ENCODE measurements at places on chromosomes 1 and 21.

GRCh38 chr1:74613894-74614293, 59.7 kb downstream of the ERICH3 start:
- DNase-seq, result no peak

DNA sequence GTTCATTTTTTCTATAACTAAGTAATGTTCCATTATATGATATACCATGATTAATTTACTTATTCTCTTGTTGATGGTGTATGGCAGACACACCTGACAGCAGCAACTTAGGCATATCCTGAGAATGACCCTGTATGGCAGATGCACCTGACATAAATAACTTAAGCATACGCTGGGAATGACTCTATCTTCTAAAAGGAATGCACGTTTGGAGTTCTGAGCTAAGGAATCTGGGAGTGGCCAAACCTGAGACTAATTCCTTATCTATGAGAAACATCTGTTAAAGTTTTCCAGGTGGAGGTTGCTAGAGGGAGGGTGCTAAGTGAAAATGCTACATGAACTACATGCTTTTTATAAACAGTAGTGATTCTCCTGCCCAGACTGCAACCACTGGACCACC, 96.7 kb upstream of the RGS18 start:
- no peak for DNase-seq

- no peak for DNase-seq
Observed at GRCh38 chr1:25621876-25622275, 5.3 kb downstream of the MAN1C1 start.

DNA sequence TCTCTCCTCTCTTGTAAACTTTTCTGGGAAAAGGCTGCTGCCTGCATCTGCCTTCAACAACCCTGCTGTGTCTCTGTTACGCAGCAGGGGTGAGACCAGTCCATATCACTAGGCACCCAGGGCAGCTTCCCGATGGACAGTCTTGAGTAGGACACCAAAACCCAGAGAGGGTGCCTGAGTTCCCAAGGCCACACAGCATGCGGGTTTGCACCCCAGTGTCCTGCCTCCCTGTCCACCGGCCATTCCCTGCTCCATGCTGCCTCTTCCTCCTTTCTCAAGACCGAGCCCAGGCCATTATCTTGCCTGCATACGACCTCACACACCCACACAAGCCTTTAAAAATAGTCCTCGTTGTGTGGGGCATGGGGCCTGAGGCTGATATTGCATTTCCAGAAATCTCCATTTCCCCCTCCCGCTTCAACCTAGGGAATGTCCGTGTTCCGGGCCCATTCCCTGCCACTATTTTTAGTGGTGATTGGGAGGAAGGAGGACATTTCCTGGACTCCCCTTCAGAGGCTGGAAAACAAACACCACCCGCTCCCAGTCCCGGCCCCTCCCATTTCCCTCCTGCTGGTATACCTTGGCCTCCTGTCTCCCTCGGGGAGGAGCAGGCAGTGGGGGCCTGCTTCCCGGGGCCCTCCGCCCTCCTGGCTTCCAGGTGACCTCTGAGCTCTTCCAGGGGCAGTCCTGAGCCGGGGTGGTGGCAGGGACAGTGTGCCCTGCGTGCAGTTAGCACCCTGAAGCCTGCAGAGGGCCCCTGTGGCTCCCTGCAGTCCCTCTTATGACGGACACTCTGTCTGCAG, 132.4 kb upstream of the TMEM51 start:
- no peak for DNase-seq

DNA sequence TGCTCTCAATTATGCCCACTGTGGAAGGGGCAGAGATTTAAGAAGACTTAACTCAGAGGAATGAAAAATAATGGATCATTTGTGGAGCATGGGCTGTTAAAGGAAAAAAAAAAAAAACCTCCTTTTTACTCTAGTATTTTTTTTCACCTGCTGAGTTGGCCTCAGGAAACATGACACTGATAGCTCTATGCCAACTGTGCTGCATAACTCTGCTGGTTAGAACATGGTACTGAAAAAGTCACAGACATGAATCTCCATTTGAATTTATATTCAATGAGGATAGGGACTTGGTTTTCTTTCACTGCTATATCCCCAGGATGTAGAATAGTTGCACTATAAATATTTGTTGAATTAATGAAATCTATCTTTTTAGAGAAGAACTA, 86.1 kb upstream of the KIAA0040 start:
- DNase-seq, result no peak

- no peak for DNase-seq
Observed at GRCh38 chr1:204126386-204126785, 25.5 kb downstream of the ETNK2 start.

- DNase-seq, result no peak
Observed at GRCh38 chr1:39757501-39757900, 13.6 kb downstream of the OXCT2 start.

DNA sequence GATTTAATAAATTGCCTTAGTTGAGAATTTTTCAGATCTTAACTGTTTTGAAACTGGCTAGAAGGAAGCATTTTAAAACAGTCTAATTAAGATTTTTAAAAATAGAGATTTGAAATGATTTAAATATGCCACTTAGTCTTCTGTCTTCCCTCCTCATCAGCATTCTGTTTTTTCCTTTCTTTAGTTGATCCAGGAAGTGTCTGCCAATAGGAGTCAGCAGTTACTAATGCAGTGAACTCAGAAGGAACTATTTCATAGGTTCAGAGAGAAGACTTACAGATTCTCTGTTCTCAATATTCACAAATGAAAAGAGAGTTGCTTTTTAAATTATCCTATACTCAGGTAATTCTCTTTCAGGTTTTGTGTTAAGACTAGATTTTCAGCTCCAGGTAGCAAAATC, 84.5 kb downstream of the RPS6KC1 start:
- no peak for DNase-seq

DNA sequence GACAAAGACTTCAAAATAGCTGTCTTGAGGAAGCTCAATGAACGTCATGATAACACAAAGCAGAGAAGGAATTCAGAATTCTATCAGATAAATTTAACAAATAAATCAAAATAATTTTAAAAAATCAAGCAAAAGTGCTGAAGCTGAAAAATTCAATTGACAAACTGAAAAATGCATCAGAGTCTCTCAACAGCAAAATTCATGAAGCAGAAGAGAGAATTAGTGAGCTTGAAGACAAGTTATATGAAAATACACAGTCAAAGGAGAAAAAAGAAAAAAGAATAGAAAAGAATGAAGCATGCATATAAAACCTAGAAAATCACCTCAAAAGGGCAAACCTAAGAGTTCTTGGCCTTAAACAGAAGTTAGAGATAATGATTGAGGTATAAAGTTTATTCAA, 21.0 kb upstream of the UHMK1 start:
- DNase-seq, result no peak

GRCh38 chr1:106753066-106753465, 303.4 kb upstream of the PRMT6 start:
- DNase-seq, result no peak

DNA sequence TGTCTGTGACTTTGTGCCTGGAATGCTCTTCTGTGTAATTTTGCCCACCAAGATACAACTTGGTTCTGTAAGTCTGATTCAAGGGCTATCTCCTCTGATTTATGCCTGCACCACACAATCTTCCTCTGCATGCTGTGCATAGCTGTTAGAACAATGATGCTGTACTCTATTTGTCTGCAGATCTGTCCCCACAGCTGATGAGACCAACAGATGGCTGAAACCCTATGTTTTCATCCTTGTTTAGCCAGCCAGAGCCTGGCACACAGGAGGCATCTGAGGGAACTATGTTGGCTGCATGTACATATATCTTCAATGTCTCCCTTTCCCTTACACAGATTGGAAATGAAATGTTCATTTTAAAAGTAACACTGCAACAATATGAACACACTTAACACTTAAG, 58.0 kb upstream of the ABCA4 start:
- DNase-seq, result no peak

- DNase-seq, result no peak
Observed at GRCh38 chr1:175400766-175401165, 208.2 kb upstream of the KIAA0040 start.

GRCh38 chr1:231159963-231160761, 1.7 kb upstream of the TRIM67 start:
- no peak for DNase-seq

GRCh38 chr1:240322943-240323342, 231.3 kb downstream of the FMN2 start:
- DNase-seq, result no peak

DNA sequence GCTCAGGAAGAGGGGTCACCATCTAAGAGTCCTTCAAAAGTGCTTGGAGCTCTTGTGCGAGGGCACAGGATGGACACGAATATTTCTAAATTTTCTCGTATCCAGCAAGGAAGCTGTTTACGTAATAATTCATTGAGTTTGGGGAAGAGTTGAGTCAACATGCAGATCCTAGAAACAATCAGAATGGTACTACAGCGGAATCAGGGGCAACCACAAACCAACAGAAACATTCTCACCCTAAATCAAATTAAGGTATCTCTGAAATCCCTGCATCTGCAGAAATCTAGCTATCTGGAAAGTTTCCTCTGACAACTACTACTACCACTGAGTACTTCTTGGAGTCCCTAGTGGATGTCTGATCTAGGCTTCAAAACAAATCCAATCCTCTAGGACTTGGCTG, 352.4 kb downstream of the LTN1 start:
- no peak for DNase-seq

- no peak for DNase-seq
Observed at GRCh38 chr1:10537082-10537766, 62.5 kb downstream of the PEX14 start.

DNA sequence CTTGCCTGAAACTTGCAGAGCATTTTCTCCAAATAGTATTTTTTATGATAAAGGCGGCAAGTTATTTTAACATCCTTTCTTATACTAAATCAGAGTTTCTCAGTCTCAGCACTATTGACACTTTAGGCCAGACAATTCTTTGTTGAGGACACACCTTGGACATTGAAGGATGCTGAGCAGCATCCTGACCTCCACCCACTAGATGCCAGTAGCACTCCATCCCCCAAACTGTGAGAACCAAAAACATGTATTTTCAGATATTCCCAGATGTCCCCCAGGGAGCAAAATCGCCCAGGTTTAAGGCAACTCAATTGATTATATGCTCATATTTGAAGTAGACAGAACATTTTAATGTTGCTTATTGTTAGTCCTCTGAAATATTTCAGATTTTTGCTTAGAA, 299.4 kb downstream of the ZP4 start:
- no peak for DNase-seq

GRCh38 chr1:27689423-27690173, 17.6 kb upstream of the IFI6 start:
- no peak for DNase-seq
